ENCODE measurements at places on chromosomes 6 and 20.

DNA sequence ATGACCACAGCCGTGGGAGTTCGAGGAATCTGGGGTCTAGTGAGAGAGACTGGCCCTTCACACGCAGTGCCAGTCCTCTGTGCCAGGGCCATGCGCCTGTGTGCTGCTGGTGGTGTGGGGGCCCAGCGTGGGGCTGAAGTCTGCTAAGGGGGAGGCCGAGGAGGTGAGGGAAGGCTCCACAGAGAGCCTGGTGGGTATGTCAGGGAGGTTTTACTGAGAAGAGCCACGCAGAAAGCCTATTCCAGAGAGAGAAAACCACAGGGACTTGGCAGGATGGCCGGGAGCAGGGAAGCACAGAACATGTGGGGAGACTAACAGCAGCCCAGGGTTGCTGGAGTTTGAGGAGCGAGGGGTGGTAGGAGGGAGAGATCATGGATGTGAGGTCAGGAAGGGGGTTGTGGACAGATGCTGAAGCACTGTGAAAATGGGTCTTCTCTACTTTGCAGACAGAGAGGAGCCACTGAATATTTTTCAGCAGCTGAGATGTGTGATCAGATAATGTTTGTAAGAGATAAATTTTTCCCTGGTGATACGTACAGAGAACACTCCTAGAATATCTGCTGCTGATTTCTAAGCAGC, 35.3 kb downstream of the DUSP22 start:
- DNase-seq: no peak

GRCh38 chr6:143939364-143939763, 68.7 kb downstream of the PLAGL1 start:
- DNase-seq: no peak

- DNase-seq: peak; percentile 93
Observed at GRCh38 chr6:56595490-56596122, 47.1 kb downstream of the DST start.

DNA sequence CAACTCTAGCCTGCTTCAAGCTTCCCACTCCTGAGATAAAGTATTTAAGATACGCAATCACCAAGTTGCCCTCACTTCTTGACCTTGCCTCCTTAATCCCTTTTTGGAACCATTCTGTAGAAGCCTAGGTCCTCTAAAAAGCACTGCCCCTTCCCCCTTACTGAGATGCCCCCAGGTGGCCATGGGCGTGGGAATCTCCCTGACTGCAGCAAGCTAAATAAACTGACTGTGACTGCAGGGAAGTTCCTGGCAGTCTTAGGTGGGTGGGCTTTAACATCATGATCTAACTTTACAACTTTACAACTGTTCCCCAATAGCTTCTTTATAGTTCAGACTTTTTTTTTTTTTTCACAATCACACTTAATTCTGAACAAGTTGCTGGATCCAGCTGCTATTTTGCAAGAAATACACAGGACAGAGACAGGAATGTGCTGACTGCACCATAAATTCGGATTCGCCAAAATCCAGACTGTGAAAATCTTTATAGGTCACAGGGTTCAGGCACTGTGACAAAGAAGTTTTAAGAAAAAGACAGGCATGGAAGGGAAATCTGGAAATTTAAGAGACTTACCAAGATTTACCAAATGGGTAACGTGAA, 344.2 kb upstream of the SULF2 start:
- DNase-seq: no peak

GRCh38 chr6:121453191-121453590, 17.7 kb downstream of the GJA1 start:
- no peak for DNase-seq

- DNase-seq: no peak
Observed at GRCh38 chr6:506508-506907, 115.0 kb downstream of the IRF4 start.

- no peak for DNase-seq
Observed at GRCh38 chr6:137883400-137884148, 16.5 kb downstream of the TNFAIP3 start.

- peak; percentile 28 for DNase-seq
Observed at GRCh38 chr6:14444295-14444972, 326.9 kb downstream of the CD83 start.

DNA sequence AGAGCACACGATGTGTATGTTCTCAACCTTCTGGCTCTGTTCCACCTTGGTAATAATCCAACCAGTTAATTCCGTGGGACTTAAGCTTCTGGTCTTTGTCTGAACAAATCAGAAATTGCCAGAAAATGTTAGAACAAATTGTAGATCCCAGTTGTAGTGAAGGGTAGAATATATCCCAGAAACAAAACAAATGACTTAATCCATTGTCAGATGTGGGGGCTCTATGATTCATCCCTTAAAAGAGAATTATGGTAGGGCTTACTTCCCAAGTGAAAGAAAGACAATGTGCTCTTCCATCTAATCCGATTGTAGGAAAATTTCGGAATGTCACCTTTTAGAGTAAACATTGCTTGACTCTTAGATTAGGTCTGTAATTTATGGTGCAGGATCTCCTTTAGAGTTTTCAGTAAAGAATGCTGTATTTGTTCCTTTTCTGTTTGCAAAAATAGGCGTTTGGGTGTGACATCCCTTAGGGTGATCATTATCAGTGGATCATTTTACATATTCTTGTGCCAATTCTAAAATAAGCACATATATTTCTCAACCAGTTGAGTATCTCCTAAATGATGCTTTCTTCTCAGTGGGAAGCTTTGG, 234.5 kb upstream of the ZNF217 start:
- DNase-seq: no peak

All from NCI-H510A treated with DMSO at 0.1 percent for 48 hours (cell line).